Neuronal stem cell (in vitro differentiated cells): ENCODE measurements at places on chromosomes 7 and 10.

GRCh38 chr10:37379991-37380390 is 254.6 kb downstream of the ANKRD30A start:
- H3K27ac ChIP-seq = no peak overlapping the region
- H3K4me3 ChIP-seq = no peak overlapping the region
- H3K36me3 ChIP-seq = no peaks in the 10 kb centered on the region
- H3K27me3 ChIP-seq = no peaks in the 10 kb centered on the region
- H3K4me1 ChIP-seq = no peaks in the 10 kb centered on the region

- peak; percentile 77 for DNase-seq
- H3K4me1 ChIP-seq = peaks cover 7% of the 10 kb centered on the region
- peaks cover 61% of the 10 kb centered on the region for H3K27me3 ChIP-seq
- H3K36me3 ChIP-seq = no peaks in the 10 kb centered on the region
- peak overlapping the region; percentile 66 for H3K4me3 ChIP-seq
Measured at GRCh38 chr10:22340329-22341189, 4.7 kb upstream of the SPAG6 start.

- peaks cover 15% of the 10 kb centered on the region for H3K4me1 ChIP-seq
- peak overlapping the region; percentile 65 for H3K4me3 ChIP-seq
- H3K27ac ChIP-seq = no peak overlapping the region
Measured at GRCh38 chr10:62817121-62817765, 1.1 kb upstream of the EGR2 start.

GRCh38 chr10:125795128-125795527 is 19.5 kb upstream of the MMP21 start:
- H3K27ac ChIP-seq = no peak overlapping the region
- no peak for DNase-seq
- no peaks in the 10 kb centered on the region for H3K27me3 ChIP-seq

DNA sequence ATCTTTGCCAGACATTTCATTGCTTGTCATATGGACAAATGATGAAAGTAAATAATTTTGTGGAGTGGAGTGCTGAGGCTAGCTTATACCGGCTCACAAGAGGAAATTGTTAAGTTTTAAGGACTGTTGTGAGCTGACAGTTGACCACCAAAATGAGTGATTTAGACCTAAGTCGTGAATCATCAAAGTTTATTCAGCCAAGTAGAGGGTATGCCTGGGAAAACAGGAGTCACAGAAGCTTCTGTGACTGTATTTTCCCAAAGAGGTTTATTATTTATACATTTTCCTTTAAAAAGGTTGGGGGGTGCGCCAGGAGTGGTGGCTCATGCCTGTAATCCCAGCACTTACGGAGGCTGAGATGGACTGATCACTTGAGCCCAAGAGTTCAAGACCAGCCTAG is 21.8 kb downstream of the MRPS24 start:
- H3K27me3 ChIP-seq = peaks cover 4% of the 10 kb centered on the region
- DNase-seq = no peak
- H3K4me1 ChIP-seq = no peaks in the 10 kb centered on the region

GRCh38 chr10:74079028-74079935 is 71.3 kb downstream of the AP3M1 start:
- DNase-seq = no peak
- no peak overlapping the region for H3K27ac ChIP-seq
- peaks cover 81% of the 10 kb centered on the region for H3K36me3 ChIP-seq
- peaks cover 6% of the 10 kb centered on the region for H3K4me1 ChIP-seq
- H3K4me3 ChIP-seq = no peak overlapping the region

DNA sequence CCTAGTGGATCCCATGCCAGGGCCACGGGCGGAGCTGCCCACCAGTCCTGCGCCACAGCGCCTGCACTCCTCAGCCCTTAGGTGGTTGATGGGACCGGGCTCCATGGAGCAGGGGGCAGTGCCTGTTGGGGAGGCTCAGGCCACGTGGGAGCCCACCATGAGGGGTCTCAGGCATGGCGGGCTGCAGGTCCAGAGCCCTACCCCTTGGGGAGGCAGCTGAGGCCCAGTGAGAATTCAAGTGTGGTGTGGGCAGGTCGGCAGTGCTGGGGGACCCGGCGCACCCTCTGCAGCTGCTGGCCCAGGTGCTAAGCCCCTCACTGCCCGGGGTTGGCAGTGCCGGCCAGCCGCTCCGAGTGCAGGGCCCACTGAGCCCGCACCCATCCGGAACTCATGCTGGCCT is 139.8 kb upstream of the LYZL2 start:
- H3K36me3 ChIP-seq = peaks cover 4% of the 10 kb centered on the region
- H3K4me3 ChIP-seq = no peak overlapping the region
- H3K27ac ChIP-seq = no peak overlapping the region
- H3K4me1 ChIP-seq = no peaks in the 10 kb centered on the region
- no peak for DNase-seq

GRCh38 chr7:36205803-36206202 is 52.7 kb downstream of the EEPD1 start:
- H3K27me3 ChIP-seq = no peaks in the 10 kb centered on the region
- no peak overlapping the region for H3K27ac ChIP-seq
- H3K4me1 ChIP-seq = peaks cover 26% of the 10 kb centered on the region
- H3K4me3 ChIP-seq = no peak overlapping the region
- no peak for DNase-seq
- no peaks in the 10 kb centered on the region for H3K36me3 ChIP-seq

DNA sequence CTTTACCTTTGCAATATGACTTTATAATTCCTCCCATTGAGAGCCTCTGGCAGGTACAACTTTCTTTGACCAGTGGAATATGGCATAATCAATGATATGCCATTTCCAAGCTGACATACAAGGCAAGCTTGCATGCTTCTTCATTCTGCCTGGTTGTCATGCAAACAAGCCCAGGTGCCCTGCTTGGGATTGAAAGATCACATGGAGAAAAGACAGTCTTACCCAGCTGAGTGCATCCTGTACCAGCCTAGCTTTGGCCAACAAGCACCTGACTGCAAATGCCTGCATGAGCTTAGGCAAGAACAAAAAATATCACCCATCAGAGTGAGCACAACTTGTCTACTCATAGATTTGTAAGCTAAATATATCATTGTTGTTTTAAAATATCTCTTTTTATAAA is 82.9 kb upstream of the KCND2 start:
- no peaks in the 10 kb centered on the region for H3K36me3 ChIP-seq
- H3K4me3 ChIP-seq = no peak overlapping the region
- H3K27me3 ChIP-seq = no peaks in the 10 kb centered on the region
- DNase-seq = no peak

- no peak overlapping the region for H3K27ac ChIP-seq
- H3K27me3 ChIP-seq = no peaks in the 10 kb centered on the region
- H3K4me3 ChIP-seq = no peak overlapping the region
- DNase-seq = no peak
Measured at GRCh38 chr7:72183835-72184234, 228.3 kb downstream of the CALN1 start.

DNA sequence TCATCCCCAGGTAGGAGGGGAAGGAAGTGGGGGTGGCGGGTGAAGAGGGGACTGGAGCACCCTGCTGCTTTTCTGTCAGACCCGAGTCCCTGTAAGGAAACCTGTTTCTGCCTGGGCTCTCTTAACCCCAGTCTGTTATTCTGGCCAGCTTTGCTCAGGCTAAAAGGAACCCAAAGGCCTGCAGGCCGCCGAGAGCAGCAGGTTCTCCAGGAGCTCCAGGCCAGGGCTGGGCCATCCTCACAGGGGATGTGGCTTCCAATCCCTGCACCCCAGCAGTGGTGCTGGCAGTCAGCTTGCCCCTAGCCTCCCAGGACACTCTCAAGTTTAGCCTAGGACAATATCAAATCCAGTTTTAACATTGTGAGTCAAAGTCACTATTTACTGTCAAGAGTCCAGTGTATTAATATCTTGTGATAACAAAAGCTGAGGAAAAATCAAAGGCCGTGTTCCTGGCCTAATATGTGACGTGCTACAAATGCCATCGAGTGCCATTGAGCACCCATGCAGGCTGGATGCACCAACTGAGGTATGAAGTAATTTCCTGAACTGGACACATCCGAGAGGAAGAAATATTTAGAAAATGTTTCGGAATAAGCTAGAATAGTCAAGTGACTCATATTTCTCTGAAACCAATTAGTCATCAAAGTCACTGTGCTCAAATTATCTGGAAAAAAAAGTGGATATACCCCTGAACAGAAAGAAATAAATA is 7.0 kb downstream of the PKD1L1 start:
- no peak overlapping the region for H3K4me3 ChIP-seq
- no peak for DNase-seq
- no peak overlapping the region for H3K27ac ChIP-seq
- H3K36me3 ChIP-seq = no peaks in the 10 kb centered on the region
- H3K4me1 ChIP-seq = peaks cover 9% of the 10 kb centered on the region
